Breast epithelium (tissue), 4 donors: ENCODE measurements at places on chromosomes 5 and 9.

DNA sequence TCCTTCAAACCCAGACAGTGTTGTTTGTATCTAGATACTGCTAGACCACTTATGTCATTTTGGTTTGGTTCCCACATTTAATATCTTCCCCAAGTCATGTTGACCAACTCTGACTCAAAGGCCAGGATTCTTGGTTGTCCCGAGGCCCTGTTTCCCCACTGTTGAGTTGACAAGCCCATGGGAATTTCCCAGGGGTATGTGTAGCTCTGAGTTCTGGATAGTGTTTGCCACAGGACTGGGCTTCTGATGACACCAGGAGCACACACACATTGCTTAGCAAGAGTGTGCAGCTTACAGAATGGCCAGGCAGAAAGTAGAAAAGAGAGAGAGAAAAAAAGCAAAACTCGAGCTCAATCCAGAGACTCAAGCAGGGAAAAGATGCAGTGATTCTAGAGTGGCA is 214.4 kb downstream of the NXNL2 start:
- no peaks in the 10 kb centered on the region for H3K27me3 ChIP-seq
- no peaks in the 10 kb centered on the region for H3K36me3 ChIP-seq
- H3K27ac ChIP-seq = no peak overlapping the region
- DNase-seq = no peak

GRCh38 chr5:105812304-105812703 is 1858.4 kb downstream of the EFNA5 start:
- no peak overlapping the region for H3K4me3 ChIP-seq

DNA sequence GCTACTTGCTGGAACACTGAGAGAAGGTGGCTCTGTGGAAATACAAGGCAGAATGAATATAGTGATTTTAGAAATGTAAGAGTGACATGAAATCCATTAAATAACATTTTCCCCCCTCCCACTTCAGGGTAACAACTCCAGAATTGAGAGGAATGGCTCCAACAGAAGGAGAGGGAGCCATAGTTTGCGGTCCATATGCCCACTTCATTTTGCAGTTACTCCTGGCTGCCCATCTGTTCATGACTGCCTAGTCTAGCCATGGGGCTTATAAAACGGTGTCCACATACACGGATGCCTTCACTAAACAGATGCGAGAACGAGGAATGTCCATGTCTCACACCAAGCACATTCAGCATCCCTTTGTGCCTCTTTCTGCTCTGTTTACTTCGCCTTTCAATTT is 186.7 kb downstream of the TMEM38B start:
- no peak overlapping the region for H3K4me3 ChIP-seq
- no peaks in the 10 kb centered on the region for H3K4me1 ChIP-seq
- no peak for DNase-seq
- no peak overlapping the region for H3K27ac ChIP-seq
- no peaks in the 10 kb centered on the region for H3K27me3 ChIP-seq
- no peaks in the 10 kb centered on the region for H3K36me3 ChIP-seq

- DNase-seq = no peak
- H3K36me3 ChIP-seq = no peaks in the 10 kb centered on the region
- no peaks in the 10 kb centered on the region for H3K27me3 ChIP-seq
- H3K4me3 ChIP-seq = no peak overlapping the region
- H3K4me1 ChIP-seq = no peaks in the 10 kb centered on the region
Observed at GRCh38 chr9:137123468-137123837, 8.9 kb upstream of the DPP7 start.

DNA sequence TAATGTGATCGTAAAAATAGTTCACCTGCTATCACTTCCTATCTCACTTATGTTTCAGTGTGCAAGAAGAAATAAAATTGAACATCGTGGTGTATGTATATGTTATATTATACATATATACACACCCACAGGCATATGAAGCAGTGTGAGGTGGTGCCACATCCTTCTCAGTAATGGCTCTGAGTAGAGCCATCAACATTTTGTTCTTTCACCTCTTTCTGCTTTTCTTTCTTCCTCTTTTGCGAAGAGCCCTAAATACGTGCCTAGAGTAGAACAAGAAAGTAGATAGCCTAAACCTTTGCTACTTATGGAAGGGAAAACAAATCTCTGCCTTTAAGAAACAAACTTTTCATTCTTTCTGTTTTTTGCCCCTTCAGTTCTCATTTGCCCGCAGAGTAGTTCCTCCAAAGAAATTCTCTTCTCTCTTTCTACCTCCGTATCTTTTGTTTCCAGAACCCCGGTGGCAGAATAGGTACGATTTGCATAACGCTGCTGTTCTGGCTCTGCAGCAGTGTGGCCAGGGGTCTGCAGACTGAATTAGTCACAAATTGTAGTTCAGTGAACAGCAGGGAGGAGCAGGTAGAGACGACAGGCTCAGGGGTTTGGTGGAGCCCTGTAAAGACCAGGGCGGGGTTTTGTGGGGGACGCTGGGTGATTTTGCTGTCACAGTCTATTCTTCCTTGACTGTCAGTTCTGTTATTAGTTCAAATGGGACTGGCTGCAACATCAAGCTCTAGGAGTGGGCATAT is 40.5 kb upstream of the PJA2 start:
- no peaks in the 10 kb centered on the region for H3K4me1 ChIP-seq
- DNase-seq = no peak
- H3K27me3 ChIP-seq = no peaks in the 10 kb centered on the region
- H3K27ac ChIP-seq = no peak overlapping the region

- peak overlapping the region; percentile 87 for H3K27ac ChIP-seq
- peaks cover 9% of the 10 kb centered on the region for H3K36me3 ChIP-seq
- H3K4me1 ChIP-seq = peaks cover 5% of the 10 kb centered on the region
- DNase-seq = no peak
- no peaks in the 10 kb centered on the region for H3K27me3 ChIP-seq
Observed at GRCh38 chr9:35606138-35606504, 1.1 kb downstream of the TESK1 start.

- H3K27ac ChIP-seq = no peak overlapping the region
- H3K36me3 ChIP-seq = no peaks in the 10 kb centered on the region
- no peaks in the 10 kb centered on the region for H3K27me3 ChIP-seq
- no peak for DNase-seq
- no peak overlapping the region for H3K4me3 ChIP-seq
- no peaks in the 10 kb centered on the region for H3K4me1 ChIP-seq
Observed at GRCh38 chr5:82811490-82811889, 265.7 kb downstream of the TMEM167A start.

GRCh38 chr5:74919487-74919886 is 53.3 kb upstream of the FAM169A start:
- no peak overlapping the region for H3K4me3 ChIP-seq
- no peaks in the 10 kb centered on the region for H3K4me1 ChIP-seq
- no peaks in the 10 kb centered on the region for H3K27me3 ChIP-seq
- no peak for DNase-seq

DNA sequence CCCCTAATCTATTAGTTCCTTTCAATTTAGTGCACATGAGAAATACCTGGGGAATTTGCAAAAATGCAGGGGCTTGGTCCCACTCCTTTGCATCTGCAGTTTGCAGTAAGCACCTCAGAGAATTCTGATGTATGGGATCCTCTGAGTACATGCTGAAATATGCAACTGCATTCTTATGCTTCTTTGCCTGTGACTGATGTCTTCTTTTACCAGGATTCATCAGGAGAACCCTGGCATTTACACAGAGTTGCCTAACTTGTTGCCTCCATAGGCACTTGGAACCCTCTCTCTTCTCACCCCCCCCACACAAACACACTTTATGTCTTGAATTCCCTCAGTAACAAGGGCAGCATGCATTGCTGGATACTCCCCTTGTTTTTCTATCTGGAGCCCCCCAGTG is 173.1 kb downstream of the KDM4C start:
- no peak overlapping the region for H3K27ac ChIP-seq
- no peak overlapping the region for H3K4me3 ChIP-seq
- H3K4me1 ChIP-seq = no peaks in the 10 kb centered on the region
- H3K27me3 ChIP-seq = no peaks in the 10 kb centered on the region
- H3K36me3 ChIP-seq = no peaks in the 10 kb centered on the region
- no peak for DNase-seq
